ENCODE measurements at places on chromosomes 13 and 19.

DNA sequence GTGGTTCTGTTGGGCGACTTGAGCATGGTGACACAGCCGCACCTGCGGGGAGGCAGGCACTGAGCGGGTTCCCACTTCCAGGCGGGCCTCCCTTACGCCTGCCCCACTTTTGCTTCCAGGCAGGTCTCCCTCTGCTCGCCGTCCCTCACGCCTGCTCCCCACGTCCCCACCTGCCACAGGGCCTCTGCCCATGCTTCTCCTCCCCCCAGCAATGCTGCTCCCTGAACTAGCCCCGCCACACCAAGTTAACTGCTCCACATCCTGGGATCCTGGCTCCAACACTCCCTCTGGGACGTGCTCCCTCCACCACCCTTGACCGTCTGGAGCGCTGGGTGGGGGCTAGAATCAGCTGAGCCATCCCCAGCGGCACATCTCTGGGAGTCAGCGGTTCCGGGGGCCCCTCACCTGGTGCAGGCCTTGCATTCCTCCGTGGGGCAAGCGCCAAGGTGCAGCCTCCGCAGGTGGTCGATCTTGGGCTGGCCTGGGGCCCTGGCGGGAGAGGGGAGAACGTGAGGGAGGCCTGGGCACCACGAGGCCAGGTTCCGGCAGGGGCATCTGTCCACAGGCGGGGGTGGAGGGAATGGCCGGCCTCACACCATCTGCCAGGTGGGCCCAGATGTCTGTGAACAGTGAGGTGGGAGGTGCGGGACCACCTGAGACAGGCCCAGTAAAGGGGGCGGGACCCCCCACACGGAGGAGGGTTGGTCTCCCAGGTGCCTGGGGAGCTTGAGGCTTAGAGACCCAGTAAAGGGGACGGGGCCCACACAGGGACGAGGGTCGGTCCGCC lies 9.2 kb downstream of the CFD start:
- no peak for DNase-seq

- DNase-seq: no peak
These were observed 95.8 kb downstream of the CCNA1 start for GRCh38 chr13:36528105-36528504.

GRCh38 chr19:11035441-11036377 lies 53.6 kb upstream of the LDLR start:
- DNase-seq: peak; percentile 75

DNA sequence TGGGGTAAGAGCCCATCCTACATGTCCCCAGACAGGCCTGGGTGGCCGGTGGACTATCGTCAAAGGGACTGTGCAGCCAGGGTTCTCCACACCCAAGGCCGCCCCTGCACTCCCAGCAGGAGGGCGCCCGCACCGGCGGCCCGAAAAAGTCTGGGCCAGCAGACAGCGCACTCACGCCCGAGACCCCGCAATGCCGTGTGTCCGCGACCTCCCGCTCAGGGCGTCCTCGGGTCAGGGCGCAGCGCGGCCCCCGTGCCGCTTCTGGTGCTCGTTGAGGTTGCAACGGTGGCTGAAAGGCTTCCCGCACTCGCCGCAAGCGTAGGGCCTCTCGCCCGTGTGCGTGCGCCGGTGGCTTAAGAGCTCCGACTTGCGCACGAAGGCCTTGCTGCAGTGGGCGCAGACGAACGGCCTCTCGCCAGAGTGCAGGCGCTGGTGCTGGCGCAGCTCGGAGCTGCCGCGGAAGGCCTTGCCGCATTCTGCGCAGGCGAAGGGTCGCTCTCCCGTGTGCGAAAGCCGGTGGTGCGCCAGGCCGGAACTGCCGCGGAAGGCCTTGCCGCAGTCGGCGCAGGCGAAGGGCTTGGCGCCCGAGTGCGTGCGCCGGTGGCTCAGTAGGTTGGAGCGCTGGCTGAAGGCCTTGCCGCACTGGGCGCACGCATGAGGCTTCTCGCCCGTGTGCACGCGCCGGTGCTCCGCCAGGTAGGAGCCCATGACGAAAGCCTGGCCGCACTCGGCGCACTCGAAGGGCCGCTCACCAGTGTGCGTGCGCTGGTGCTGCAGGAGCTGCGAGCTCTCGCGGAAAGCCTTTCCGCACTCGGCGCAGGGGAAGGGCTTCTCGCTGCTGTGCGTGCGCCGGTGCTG lies 2.8 kb upstream of the A1BG start:
- no peak for DNase-seq

- DNase-seq: no peak
These were observed 407 bp downstream of the RAB3A start for GRCh38 chr19:18203408-18203862.

GRCh38 chr13:22061806-22062391 lies 391.0 kb downstream of the FGF9 start:
- DNase-seq: no peak

- no peak for DNase-seq
These were observed 79.1 kb downstream of the B3GLCT start for GRCh38 chr13:31278869-31279268.

DNA sequence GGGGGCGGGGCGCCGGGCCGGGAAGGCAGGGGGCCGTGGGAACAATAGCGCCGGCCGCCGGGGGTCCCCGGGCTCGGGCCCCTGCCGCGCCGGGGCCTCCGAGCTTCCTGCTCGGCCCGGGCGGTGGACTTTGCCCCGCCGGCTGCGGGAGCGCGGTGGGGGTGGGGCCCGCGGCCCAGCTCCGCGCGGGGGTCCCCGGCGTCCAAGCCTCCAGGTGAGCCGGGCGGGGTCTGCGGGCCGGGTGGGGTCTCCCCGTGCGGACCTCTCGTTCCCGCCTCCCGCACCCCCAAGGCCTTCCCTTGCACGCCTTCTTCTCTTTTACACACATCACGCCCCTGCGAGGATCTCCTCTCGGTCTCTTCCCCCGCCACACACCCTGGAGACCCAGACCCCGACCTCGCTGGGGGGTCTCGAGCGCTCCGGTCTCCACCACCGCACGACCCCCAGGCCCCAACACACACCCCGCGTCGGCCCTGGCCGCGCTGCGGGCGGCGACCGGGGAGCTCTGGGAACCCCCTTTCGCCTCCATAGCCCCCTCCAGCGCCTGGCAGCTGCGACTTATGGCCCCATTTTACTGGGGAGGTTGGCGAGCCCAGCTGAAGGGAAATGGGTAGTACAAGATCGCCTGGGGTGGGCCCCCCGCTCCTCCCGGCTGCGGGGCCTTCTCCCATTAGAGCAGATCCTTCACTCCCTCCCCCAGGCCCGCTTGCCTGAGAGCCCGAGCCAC lies 711 bp downstream of the CAMSAP3 start:
- no peak for DNase-seq

GRCh38 chr19:1767464-1767933 lies 14.2 kb downstream of the ONECUT3 start:
- peak; percentile 56 for DNase-seq

GRCh38 chr19:18669883-18670282 lies 13.6 kb upstream of the CRTC1 start:
- DNase-seq: no peak

DNA sequence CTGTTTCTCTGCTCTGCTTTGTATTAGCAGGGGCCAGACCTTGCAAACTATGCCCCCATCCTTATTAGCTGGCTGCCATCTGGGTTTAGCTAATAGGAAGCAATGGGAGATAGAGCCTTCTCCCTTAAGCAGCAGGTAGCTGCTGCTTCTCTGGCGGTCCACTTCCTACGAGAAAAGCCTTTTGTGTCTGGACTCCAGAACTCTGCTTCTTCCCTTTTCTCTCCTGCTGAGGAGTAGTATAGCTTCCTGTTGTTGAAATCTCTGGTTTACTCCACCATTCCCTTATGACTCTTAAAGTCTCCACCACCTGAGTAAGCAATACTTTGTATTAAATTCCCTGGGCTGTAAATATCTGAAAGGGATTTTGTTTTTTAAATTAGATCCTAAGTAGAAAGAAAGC lies 147.1 kb downstream of the DNAJC15 start:
- DNase-seq: no peak

Data from stimulated activated CD4-positive, alpha-beta T cell treated with anti-CD3 and anti-CD28 coated beads, Interleukin-15, amount 100 ng/mL, for 1 hour (primary cell).